Ascending aorta (tissue), 2 donors: ENCODE measurements at places on chromosomes 1 and 21.

DNA sequence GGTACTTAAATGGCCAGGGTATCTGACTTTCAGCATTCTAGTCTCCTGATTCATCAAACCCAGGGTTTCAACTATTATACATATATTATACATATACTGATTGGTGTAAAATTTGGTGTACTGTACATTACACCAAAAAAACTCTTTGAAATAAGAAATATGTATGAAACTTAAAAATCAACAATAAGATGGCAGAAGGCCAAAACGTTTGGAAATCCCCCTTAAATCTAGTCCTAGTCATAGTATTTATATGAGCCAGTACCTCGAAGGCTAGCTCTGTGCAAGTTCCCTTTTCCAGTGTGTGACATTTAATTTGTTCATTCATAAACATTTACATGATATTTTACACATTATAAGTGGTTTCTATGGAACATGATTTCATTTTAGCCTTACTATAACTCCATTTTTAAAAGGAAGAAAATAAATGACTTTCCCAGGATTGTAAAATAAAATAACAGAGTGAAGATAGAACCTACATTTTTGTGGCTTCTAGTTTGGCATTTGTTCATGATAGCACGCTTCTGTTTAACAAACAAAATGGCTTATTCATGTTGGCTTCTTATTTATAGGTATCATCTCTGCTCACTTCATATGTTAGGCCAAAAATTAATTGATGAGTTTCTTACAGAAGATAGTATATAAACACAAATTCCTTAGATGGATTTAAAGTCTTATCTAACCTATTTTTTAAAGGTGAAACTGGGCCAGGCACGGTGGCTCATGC is 18.8 kb upstream of the ZNF281 start:
- DNase-seq, result no peak

DNA sequence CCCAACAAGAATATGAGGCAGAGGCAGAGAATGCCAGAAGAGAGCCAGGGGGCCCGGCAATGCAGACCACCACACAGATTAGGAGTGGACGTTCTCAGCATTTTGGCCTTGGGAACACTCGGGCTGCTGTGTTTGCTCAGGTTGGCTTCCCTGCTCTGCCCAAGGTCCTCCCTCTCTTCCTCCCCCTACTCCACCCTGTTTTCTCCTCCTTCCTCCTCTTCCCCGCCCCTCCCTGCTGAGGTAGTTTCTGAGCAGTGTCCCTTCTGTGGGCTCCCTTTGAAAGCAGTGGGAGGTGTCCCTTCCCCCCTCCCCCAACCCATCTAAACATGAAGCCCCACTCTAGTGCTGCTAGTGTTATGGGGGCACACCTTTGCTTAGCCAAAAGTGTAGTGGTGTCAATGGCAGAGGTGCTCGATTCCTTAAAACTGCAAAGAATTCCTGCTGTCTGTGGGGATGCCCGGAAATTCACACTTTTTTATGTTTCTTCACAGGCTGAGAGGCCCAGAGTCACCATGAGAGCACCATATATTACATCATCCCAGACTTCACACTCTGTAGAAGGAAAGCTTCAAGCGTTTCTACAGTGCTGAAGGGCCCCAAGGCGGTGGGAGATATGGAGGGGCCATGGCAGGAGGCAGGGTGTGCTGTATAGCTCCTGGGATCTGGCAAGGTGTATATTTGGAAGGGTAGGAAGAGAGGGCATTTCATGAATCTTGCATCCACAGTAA is at the start of gene HHIPL2:
TSS of gene HHIPL2 (minus strand) at position 161 of the 728 bp plus-strand sequence. CDS start at position 101, 60 bp downstream.
- no peak for DNase-seq

- no peak for DNase-seq
Measured at GRCh38 chr1:37622131-37622530, 12.6 kb downstream of the RSPO1 start.

- DNase-seq, result no peak
Measured at GRCh38 chr1:115057661-115058254, 28.1 kb downstream of the TSHB start.

GRCh38 chr1:107952989-107953388 is 12.0 kb downstream of the VAV3 start:
- DNase-seq, result no peak

GRCh38 chr1:148307583-148308185 is 155.6 kb upstream of the NBPF11 start:
- no peak for DNase-seq

- no peak for DNase-seq
Measured at GRCh38 chr1:12229386-12229834, 420 bp upstream of the VPS13D start.

DNA sequence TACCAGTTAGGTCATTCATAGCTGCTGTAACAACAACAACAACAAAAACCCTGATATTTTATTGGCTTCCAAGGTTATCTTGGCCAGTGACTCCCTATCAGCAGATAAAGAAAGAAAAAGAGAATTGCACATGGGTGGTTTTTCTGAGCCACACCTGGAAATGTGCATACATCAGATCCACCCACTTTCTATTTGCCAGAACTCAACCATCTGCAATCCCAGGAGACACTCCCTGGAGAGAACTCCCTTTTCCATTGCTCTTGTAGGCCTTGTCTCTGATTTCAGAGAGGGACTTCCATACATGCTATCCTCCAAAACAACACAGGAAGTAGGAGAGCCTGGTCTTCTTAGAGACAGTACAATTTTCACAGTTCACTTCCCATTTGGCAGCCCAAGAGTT is 74.9 kb upstream of the ZC3H11B start:
- DNase-seq, result no peak

DNA sequence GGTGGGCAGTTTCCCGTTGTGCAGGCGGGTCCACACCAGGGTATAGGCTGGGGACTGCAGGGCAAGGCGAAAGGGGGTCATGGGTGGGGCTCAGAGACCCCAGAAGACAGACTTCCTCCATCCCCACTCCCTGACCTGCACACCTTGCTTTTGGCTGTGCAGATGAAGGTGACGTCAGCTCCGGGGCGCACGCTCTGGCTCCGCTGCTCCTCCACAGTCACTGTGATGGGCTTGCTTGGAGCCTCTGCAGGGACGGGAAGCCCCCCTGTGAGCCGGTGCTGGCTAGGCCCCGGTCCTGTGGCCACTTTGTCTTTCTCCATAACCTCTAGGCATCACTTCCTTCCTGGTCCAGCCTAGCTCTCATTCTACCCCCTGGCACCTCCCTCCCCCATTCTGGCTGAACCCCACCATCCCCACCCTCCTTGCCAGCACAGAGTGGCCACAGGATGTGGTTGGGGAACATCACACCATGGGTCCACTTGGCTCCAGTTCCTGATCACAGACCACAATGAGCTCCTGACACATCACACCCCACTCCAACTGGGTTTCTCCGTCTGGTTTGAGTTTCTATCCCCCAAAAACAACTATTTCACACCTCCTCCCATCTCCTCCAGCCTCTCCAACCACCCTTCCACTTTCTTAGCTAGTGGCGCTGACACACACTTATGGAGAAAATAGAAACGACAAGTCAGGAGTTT is 45.2 kb downstream of the LDLRAD2 start:
- no peak for DNase-seq

GRCh38 chr1:29855561-29856160 is 619.3 kb downstream of the PTPRU start:
- DNase-seq, result peak; percentile 16

GRCh38 chr1:9448132-9449109 is 90.8 kb upstream of the SLC25A33 start:
- no peak for DNase-seq

GRCh38 chr1:117110774-117111173 is 10.8 kb downstream of the TRIM45 start:
- no peak for DNase-seq

DNA sequence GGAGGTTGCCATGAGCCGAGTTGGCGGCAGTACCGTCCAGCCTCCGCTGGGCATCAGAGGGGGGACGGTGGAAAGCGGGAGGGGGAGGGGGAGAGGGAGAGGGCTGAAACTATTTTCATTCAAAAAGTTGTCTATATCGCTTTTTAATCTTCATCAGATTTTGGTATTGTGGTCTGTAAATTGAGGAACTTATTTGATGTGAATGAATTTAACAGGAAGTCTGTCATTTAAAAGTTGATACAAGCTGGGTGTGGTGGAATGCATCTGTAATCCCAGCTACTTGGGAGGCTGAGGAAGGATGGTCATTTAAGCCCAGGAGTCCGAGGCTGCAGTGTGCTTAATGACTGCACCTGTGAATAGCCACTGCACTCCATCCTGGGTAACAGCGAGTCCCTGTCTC is 3.0 kb upstream of the EPHX4 start:
- DNase-seq, result no peak

DNA sequence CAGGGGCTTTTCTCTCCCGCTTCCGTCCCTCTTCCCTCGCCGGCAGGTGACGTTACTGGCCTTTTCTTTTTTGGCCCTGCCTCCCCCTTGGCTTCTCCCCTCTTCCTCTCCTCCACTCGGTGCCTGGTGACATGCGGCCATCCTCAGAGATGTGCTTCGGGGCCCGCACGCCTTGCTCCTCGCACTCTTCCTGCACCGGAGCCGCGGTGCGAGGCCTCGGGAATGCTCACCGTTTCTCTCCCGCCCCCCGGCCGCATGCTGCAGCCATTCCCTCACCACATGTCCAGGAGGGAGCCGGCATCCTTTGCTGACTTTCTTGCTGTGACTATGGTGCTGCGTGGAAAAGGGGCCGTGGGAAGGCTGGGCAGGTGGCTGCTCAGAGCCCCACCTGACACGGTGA is 39.3 kb downstream of the PDE9A start:
- DNase-seq, result no peak

DNA sequence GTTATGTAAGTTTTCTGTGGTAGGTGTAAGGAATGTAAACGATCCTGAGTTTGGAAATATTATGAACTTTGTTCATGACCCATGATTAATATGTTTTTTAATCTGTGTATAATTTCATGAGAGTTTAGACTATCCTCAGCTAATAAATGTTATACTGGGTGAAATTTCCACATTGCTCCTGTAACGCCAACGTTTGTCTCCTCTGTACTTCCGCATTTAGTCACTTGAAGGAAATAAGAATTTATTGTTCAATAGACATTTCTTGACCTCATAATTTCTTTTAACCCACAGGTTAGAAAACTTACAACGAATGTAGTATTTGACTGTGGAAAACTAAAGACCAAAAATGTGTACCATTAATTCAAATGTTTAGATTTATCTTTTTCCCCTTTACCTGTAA is 876 bp downstream of the KCNJ15 start:
- DNase-seq, result no peak

GRCh38 chr1:89363196-89363595 is 663 bp upstream of the GBP6 start:
- DNase-seq, result no peak

GRCh38 chr1:180243517-180244221 is 13.6 kb downstream of the LHX4 start:
- no peak for DNase-seq

- DNase-seq, result no peak
Measured at GRCh38 chr21:42542196-42542595, 28.5 kb downstream of the SLC37A1 start.

GRCh38 chr1:236515443-236515958 is 8.3 kb upstream of the LGALS8 start:
- DNase-seq, result no peak

DNA sequence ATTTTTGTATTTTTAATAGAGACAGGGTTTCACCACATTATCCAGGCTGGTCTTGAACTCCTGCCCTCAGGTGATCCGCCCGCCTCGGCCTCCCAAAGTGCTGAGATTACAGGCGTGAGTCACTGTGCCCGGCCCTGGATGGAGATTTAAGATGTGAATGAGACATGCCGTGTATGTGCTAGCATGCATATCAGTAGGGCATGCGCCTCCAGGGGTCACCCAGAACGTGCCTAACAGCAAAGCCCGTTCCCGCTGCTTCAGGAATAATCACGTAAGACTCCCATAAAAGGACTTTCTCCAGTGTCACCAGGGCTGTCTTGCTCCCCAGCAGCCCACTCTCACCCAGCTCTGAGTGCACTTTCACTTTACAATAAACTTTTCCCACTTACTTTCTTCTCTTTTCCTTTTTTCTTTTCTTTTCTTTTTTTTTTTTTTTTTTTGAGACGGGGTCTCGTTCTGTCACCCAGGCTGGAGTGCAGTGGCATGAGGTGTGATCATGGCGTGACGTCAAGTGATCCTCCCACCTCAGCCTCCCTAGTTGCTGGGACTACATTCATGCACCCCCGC is 46.9 kb upstream of the DISP3 start:
- DNase-seq, result no peak

DNA sequence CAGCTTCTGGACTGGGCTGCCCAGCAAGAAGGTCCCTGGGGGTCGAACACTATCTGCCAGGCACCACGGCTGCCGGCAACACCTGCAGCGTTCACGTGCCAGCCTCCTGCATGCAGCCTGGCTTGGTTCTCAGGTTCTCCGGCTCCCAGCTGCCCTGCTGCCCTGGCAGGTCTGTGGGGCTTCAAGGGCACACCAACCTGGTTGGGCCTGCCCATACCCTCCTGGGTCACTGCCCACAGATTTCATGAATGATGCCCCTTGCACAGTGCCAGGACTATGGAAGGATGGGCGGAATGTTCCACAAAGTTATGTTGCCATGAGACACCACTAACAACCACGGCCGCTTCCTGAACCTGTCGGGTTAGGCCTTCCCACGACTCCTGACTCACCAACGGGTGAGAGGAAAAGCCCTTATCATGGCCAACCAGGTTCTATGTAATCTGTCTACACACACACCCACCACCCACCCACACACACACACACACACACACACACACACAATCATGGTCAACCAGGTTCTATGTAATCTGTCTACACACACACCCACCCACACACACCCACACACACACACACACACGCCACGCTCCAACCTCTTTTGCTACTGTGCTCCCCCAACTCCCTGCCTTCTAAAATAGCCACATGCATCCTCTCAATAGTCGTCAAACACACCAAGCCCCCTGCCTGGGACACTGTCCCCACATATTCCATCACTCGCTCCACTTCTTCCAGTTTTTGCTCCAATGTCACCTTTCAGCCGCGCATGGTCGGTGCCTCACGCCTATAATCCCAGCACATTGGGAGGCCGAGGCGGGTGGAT is 32.2 kb downstream of the HSPG2 start:
- peak; percentile 94 for DNase-seq

DNA sequence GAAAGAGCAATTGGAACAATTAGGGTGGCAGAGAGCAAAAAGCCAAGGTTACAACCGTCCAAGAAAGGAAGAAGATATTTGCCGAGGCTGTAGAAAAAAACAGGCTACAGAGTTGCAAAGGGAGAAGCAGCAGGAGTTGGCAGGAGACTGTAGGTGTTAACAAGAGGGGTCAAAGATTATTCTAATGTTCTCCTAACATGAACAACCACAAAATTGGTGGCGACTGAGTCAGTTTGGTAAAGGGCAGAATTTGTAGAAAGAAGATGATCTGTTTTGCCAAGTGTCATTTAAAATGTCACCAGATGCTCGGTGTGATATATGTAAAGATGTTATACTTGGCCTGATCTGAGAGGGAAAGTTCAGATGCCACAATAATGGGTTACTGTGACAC is 401 bp upstream of the PRUNE1 start:
- no peak for DNase-seq

DNA sequence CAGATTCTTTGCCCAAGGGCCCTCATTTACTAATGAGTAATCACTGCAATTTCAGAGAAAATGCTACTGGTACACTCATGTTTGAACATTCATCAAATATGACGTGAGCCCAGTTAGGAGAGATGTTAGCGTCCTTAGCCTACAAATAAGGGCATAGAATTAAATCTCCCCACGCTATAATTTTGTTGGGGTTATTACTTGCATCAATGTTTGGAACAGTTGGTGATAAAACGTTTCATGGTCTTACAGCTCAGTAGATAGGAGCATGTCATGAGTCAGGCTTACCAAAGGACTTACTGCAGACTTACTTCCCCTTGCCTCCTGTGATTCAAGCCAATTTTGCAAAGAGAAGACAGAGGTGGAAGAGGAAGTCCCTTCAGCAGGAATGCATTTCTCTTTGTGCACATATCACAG is 304.0 kb downstream of the KIF26B start:
- no peak for DNase-seq
